ENCODE measurements at places on chromosomes 3 and 15.

DNA sequence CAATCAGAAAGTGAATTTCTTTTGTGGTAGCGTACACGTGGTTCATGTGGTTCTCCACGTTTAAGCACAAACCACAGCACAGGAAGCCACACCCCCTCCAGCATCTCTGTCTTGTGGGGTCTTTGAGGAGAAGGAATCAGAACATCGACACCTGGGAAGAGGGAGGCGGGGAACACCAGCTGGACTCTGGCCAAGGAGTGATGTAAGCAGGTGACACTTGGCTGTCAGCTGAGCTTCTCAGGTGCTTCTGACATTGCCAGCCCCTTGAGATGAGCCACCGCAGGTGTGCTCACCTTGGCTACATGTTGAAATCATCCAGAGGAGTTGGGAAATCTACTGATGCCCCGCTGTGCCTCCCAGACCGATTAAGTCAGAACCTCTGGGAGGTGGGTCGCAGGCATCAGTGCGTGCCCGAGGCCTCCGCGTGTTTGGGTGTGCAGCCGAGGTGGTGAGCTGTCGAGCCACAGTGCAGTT is 85.0 kb downstream of the FAM81A start:
- peak; percentile 58 for DNase-seq

- no peak for DNase-seq
Measured at GRCh38 chr3:66428733-66429132, 72.1 kb downstream of the LRIG1 start.

GRCh38 chr3:14471016-14471415 is 68.6 kb downstream of the SLC6A6 start:
- no peak for DNase-seq

DNA sequence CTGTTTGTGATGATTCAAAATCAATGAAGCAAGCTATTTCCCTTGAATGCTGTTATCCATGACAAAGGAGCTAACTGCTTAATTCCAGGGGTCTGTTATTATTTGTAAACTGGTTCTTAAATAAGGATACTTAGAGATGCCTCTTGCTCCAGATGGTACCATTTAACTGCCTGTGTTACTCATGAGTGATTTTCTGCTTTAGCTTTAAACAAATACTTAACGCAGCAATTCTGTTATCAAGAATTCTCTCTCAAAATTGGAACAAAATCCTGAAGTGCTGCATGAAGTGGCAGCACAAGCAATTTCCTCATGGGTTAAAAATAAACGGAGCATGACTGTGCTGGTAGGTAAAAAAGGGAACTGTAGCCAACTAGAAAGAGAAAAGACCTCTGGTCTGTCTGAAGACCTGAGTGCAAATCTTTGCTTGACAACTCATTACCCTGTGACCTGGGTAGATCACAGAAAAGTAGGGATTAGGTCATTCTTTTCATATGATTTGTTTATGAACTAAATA is 62.5 kb upstream of the GBE1 start:
- no peak for DNase-seq

GRCh38 chr3:43861635-43862034 is 170.9 kb downstream of the ABHD5 start:
- no peak for DNase-seq

GRCh38 chr15:52098323-52098722 is 14.3 kb downstream of the BCL2L10 start:
- no peak for DNase-seq

- DNase-seq: no peak
Measured at GRCh38 chr3:179453967-179454366, 2.7 kb upstream of the GNB4 start.

DNA sequence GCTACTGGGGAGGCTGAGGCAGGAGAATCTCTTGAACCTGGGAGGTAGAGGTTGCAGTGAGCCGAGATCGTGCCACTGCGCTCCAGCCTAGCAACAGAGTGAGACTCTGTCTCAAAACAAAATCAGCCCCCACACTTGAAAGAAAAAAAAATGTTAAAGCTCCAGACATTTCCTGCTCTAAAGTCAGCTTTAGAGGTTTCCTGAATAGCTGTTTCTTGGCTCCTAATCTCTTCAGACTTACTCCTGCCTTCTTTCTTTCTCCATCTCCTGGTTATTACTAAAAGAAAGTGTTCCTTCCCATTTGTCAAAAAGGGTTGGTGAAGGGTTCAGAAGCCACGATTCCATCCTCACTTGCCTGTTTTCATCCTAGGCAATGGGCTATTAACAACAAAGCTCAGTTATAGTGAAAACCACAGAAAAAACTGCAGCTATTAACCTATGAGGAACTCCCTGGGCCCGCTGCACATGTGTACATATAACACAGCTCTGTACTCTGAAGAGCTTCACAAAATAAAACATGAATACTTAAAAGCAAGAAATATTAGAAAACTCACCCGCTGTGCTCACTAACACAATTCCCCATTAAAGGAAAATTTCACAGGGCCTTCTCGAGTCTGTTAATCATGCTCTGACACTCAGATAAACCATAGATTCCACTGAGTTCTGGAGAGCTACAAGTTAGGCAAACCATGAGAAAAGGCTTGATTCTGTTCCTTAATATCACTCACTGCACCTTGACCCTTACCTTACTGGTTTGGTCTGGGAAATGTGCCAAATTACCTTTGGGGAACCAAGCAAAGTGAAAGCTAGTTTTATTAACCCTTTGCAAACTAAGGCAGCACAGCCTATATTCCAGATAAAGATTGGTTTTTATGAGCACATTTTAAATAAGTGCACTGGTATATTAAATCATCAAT is 89.9 kb upstream of the TSPAN3 start:
- no peak for DNase-seq

- DNase-seq: peak; percentile 23
Measured at GRCh38 chr15:74988007-74988800, 7.2 kb upstream of the SCAMP5 start.

DNA sequence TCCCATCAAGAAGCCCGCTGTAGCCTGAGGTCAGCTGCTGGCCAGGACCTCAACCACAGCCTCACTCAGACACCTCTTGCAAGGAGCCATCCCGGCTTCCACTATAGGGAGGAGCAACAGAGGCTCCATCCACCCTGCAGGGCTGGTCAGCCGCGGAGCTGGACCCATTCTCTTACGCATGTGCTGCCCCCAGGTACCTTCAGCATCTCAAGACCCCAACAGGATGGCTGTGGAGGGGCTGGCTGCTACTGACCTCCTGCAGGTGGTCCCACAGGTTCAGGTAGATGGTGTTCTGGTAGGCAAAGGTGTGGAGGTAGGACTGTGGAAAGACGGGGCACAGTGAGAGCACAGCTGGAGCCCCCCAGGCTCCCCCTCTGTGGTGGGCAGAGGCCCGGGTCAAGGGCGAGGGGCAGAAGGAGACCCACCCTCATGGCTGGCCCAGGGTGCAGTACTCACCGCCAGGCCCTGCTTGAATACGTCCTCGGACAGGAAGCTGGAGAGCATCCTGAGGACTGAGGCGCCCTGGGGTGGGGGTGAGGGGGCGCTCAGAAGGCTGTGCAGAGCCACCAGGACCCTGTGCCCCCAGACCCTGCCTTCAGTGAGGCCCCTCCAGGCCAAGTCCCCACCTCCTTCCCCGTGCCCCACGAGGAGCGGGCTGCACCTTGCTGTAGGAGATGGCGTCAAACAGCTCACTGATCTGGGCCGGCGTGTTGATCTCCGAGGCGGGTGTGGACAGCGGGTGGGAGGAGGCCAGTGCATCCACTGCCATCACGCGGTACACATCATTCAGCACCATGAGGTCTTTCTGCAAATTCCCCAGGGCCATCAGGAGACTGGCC is 11.4 kb downstream of the ANPEP start:
- no peak for DNase-seq

DNA sequence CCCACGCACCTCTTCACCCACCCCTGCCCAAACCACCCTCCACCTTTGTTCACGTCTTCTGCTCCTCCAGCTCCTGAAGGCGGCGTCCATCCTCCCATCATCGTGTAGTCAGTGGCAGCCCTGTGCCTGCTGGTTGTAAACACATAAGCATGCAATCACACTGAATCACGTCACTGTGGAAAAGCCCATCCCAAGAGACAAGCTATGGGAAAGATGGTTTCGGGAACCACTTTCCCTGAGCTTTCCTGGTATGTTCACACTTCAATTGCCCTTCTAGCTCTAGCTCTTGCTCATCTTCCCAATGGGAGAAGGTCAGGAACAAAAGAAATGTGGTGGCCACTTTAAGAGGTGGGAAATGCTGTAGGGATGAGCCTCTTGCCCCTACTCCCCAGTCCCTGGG is 14.4 kb upstream of the GOLGA8J start:
- DNase-seq: no peak

- no peak for DNase-seq
Measured at GRCh38 chr15:26562336-26562735, 210.5 kb downstream of the GABRB3 start.

GRCh38 chr3:58084788-58085543 is 76.7 kb downstream of the FLNB start:
- no peak for DNase-seq

GRCh38 chr15:45361878-45362277 is 16.5 kb downstream of the GATM start:
- no peak for DNase-seq

GRCh38 chr3:49535971-49536874 is 18.1 kb upstream of the BSN start:
- no peak for DNase-seq

DNA sequence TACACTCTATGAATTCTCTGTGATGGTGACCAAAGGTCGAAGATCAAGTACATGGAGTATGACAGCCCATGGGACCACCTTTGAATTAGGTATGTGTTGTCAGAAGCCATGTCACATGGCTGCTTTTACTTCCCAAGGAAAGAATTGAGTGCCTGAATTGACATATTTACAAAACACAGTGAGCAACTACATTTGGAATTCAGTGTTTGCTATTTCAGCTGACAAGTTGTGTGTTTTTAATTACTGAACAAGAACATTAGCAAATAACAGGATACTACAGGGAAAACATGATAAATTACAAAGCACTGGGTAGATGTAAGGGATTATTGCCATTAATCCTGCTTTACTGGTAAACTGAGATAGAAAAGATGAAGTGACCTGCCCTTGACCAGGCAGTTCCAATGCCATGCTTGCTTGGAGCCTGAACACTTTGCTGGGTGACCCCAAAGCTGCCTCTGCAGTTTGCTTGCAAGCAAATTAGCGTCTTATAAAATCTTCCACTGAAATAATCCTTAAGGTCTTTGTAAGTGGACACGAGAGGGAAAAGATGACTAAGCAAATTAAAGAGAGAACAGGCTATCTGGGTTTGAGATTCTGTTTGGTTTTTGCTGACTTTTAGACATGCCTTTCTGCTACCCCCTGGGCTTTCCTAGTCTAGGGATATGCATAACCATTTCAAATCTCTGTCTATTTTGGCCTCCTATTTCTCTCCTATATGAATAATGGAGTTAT is 98.2 kb downstream of the HCN4 start:
- no peak for DNase-seq

- no peak for DNase-seq
Measured at GRCh38 chr15:84685304-84685703, 27.3 kb upstream of the NMB start.

GRCh38 chr3:107240183-107241091 is 136.8 kb upstream of the CCDC54 start:
- DNase-seq: peak; percentile 65

- DNase-seq: no peak
Measured at GRCh38 chr15:89208256-89208655, 13.1 kb downstream of the RLBP1 start.

- no peak for DNase-seq
Measured at GRCh38 chr15:73602992-73603391, 30.2 kb downstream of the NPTN start.

GRCh38 chr15:44593042-44593736 is 56.2 kb downstream of the EIF3J start:
- DNase-seq: no peak

DNA sequence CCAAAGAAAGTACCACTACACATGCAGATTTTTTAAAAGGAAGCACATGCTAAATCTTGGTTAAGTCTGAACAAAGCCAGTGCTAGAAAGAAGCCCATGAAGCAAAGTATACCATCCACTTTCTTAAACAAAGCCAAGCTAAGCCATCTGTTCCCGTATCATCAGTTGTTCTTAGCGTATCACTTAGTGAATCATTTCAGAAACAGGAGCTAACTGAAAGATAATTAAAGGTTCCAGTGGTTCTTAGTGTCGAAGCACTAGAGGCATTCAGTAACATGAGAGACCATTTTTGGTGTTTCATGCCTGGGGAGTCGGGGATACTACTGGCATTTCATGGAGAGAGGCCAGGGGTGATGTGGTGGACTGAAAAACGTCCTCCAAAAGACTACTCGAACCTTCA is 12.8 kb downstream of the UBXN7 start:
- no peak for DNase-seq

DNA sequence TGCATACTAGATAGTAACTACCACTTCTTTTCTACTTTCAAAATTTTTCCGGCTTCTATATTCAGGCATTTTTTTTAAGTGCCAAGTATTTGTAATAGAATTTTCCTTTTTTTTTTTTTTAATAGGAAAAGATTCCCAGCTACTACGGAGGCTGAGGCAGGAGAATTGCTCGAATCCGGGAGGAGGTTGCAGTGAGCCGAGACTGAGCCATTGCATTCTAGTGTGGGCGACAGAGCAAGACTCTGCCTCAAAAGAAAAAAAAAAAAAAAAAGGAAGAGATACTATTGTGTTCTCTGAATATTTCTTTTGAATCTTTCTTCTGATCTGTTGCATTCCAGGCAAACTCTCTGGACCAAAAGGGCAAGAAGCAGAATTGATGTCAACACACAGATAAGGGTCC is 557.3 kb downstream of the FGF12 start:
- no peak for DNase-seq

- DNase-seq: no peak
Measured at GRCh38 chr3:128727485-128727884, 1.5 kb downstream of the RAB7A start.

GRCh38 chr3:157148196-157148889 is 11.6 kb downstream of the CCNL1 start:
- no peak for DNase-seq

GRCh38 chr3:176950743-176951142 is 246.5 kb downstream of the TBL1XR1 start:
- no peak for DNase-seq

DNA sequence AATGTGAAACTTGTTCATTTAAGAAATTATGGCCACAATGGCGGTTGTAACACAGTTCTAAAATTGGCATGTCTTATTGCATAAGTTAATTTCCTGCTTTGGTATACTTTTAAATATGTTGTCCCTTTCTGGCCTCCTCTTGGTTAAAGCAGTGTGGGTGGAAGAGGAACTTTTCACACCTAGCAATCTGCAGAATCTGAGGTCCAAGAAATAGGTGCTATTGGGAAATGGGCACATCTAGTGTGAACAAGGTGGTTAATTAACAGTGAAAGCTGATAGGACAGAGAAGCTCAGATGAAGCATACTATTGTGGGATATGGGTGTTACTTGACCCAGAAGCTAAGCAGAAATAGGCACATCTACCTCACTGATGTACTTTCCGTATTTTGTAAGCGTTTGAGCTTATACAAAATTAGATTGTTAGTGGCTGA is 10.6 kb downstream of the CMC1 start:
- DNase-seq: no peak

Measured in activated gamma-delta T cell treated with Interleukin-2 at 50 U/mL for 16 hours (primary cell).